ENCODE measurements at places on chromosomes 11 and 22.

DNA sequence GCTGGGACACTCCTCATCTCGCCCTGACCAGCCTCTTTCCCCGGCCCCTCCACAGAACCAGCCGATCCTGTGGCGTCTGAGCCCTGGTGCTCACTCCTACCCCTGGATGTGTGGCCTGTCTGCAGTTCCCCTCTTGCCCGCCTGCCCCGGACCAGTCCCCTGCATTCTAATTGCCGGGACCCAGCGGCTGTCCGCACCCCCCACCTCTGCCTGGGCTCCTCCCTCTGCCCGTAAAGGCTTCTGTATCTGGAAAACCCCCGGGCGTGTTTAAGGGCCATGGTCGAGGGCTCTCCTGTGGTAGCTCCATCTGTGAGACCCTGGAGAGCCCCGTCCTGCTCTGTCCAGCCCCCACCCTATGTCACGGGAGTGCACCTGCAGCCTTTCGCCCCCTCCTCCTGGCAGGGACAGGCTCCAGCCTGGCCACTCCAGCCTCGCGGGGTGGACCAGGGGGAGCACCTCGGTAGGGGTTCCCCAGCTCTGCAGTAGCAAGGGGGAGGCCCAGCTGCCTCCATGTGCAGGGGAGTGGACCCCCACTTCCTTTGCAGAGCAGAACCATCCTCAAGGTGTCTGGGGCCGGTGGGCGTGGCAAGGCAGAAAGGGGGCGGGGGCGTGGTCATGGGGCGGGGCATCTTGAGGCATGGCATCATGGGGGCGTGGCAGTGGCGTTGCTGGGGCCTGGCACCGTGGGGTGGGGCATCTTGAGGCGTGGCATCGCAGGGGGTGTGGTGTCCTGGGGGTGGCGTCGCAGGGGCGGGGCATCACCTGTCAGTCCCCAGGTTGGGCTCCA is 430.4 kb downstream of the TBC1D22A start:
- H3K4me3 ChIP-seq, result no peak overlapping the region
- H3K27me3 ChIP-seq, result peaks cover 12% of the 10 kb centered on the region
- H3K36me3 ChIP-seq, result no peaks in the 10 kb centered on the region
- no peak for DNase-seq
- no peak overlapping the region for H3K27ac ChIP-seq

- no peaks in the 10 kb centered on the region for H3K36me3 ChIP-seq
- no peak overlapping the region for H3K4me3 ChIP-seq
- H3K4me1 ChIP-seq, result peaks cover 87% of the 10 kb centered on the region
- peak overlapping the region; percentile 94 for H3K27ac ChIP-seq
Observed at GRCh38 chr11:75337195-75337654, 14.2 kb downstream of the ARRB1 start.

GRCh38 chr22:22663861-22664800 is 19.7 kb downstream of the GGTLC2 start:
- peaks cover 72% of the 10 kb centered on the region for H3K27me3 ChIP-seq
- no peak for DNase-seq
- H3K27ac ChIP-seq, result no peak overlapping the region
- no peak overlapping the region for H3K4me3 ChIP-seq
- H3K36me3 ChIP-seq, result no peaks in the 10 kb centered on the region

GRCh38 chr11:95085117-95085816 is 4.4 kb upstream of the ENDOD1 start:
- no peak overlapping the region for H3K4me3 ChIP-seq
- DNase-seq, result no peak
- peaks cover 35% of the 10 kb centered on the region for H3K4me1 ChIP-seq
- H3K27ac ChIP-seq, result no peak overlapping the region

DNA sequence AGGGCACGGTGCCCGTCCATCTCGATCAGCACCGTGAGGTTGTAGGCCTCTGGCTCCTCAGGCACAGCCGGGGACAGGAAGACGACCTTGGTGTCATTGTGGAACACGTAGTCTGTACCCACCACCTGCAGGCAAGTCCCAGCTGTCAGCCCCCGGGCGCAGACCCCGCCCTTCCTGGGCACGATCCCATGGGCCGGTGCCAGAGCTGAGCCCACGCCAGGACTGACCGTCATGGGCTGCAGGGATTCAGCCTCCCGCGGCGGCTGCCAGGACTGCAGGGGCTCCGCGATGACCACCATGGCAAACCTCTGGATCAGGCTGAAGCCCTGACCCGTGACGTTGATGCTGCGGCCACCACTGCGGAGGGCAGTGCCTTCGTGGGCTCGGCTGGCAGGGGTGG is 11.8 kb upstream of the MAPK11 start:
- peaks cover 91% of the 10 kb centered on the region for H3K36me3 ChIP-seq
- no peak for DNase-seq
- peak overlapping the region; percentile 66 for H3K27ac ChIP-seq
- H3K27me3 ChIP-seq, result no peaks in the 10 kb centered on the region
- H3K4me1 ChIP-seq, result peaks cover 16% of the 10 kb centered on the region

All from left ventricle myocardium inferior (tissue), 1 donor.